ENCODE measurements at places on chromosomes 4 and X. TPM values are rescaled to one million over a fixed set of nuclear protein-coding genes. Genes with fewer than 3 reads are reported as not detected.
A peak's percentile ranks its signal among the peaks of the same experiment; 100 is the strongest.

Gene NR0B1
- polyA plus RNA-seq: 0.03 TPM

Gene NHSL2
- polyA plus RNA-seq: 2.0 TPM

Gene RBMX
- polyA plus RNA-seq: 101 TPM

Gene TMPRSS11D
- polyA plus RNA-seq: 0.04 TPM

Gene MTTP
- polyA plus RNA-seq: 0.10 TPM

Gene SPANXC
- polyA plus RNA-seq: not detected

Gene ADH4
- 0.16 TPM for polyA plus RNA-seq

Gene TDO2
- 5.6 TPM for polyA plus RNA-seq

DNA sequence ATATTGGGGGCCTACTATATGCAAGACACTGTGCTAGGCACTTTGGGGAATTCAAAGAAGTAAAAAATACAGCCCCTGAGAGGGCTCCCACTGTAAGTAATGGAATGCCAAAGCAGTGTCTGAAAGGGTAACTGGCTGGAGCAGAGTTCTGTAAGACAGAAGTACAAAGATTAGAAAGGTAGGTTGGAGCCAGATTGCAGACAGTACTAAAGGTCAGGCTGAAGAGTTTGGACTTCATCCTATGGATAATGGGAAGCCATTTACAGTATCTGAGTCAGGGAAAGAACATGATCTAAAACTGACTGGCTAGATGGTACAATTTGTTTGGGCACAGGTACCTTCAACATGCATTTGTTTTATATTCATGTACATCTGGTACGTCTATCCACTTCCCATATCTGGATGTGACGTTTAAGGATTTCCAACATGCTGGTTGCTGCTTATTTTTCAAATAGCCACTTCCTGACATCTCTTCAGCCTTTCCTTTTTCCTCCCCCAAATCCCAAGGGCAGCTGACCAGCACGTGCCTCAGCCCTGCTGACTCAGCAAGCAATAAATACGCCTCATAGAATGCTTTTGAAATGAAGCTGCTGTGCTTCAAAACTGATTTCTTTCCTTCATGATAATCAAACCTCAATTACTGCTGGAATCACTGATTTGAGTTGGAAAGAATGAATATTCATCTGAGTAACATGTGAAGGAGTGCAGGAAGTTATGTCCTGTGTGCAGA, 9.5 kb downstream of the ENOX2 start:
- H3K4me3 ChIP-seq: no peak overlapping the region
- no peaks in the 10 kb centered on the region for H3K36me3 ChIP-seq
- peaks cover 47% of the 10 kb centered on the region for H3K27me3 ChIP-seq
- H3K27ac ChIP-seq: no peak overlapping the region

GRCh38 chrX:151359931-151360871, 36.8 kb upstream of the VMA21 start:
- no peak for DNase-seq
- no peak overlapping the region for H3K27ac ChIP-seq
- no peaks in the 10 kb centered on the region for H3K36me3 ChIP-seq

- no peak overlapping the region for H3K27ac ChIP-seq
- H3K4me3 ChIP-seq: no peak overlapping the region
- no peaks in the 10 kb centered on the region for H3K4me1 ChIP-seq
- H3K36me3 ChIP-seq: no peaks in the 10 kb centered on the region
Measured at GRCh38 chrX:20595928-20596575, 329.3 kb upstream of the RPS6KA3 start.

DNA sequence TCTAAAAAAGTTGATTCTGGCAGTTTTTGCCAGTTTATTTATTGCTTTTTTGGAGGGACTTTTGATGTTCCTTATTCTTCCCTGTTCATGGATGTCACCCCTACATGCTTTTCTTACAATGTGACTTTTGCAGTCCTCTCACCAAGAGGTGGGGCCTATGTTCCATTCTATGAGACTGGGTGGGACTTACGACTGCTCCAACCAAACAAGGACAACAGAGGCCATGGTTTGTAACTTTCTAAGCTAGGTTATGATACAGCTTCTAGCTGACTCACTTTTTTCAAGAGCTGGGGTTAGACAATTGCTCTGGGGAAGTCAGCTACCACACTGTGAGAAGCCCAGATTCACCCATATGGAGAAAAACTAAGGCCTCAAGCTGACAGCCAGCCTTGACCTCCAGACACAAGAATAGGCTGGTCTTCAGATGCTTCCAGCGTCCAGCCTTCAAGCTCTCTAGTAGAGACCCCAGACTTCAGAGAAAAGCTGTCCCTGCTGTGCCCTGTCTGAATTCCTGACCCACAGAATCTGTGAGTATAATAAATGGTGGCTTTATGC, 39.5 kb downstream of the ENOPH1 start:
- no peak overlapping the region for H3K27ac ChIP-seq
- no peaks in the 10 kb centered on the region for H3K27me3 ChIP-seq
- peak; percentile 51 for DNase-seq
- no peaks in the 10 kb centered on the region for H3K36me3 ChIP-seq

DNA sequence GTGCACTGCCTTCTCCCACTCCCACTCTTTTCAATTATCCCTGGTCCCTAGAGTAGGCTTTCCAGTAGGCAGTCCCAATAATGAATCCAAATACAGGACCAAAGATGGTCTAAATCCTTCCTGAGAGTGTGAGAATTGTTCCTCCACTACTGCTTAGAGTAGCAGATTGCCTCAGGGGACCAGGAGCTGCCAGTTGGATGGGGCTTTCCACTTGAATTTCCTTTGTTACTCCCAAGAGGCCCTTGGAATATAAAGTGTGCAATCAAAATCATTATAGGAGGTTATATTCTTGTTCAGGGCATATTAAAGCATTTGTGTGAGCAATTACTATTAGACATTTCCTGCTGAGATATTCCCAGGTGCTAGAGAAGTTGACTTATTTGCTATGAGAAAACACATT, 156.6 kb upstream of the TLL1 start:
- DNase-seq: no peak
- H3K4me3 ChIP-seq: no peak overlapping the region
- no peaks in the 10 kb centered on the region for H3K36me3 ChIP-seq
- no peak overlapping the region for H3K27ac ChIP-seq
- no peaks in the 10 kb centered on the region for H3K4me1 ChIP-seq

DNA sequence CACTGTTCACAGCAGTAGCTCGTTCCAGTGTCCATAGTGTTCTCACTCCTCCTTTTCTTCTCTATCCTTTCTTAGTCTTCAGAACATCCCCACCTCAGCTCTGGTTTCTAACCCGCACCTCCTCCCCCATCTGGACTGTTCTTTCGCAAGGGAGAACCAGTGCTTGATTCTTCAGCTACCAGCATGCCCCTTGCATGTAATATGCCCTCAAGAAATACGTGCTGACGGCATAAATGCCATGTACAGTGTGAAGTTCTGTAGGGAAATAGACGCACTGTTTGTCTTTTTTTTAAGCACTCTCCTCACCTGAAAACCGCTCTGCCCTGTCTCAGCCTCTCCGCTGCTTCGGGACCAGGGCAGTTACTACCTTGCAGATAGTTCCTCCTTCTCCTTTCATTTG, 5.3 kb downstream of the CLDN22 start:
- peaks cover 18% of the 10 kb centered on the region for H3K36me3 ChIP-seq
- no peaks in the 10 kb centered on the region for H3K4me1 ChIP-seq
- H3K4me3 ChIP-seq: no peak overlapping the region
- no peak overlapping the region for H3K27ac ChIP-seq
- no peak for DNase-seq

GRCh38 chrX:118948270-118948669, 26.1 kb upstream of the LONRF3 start:
- H3K4me3 ChIP-seq: no peak overlapping the region
- no peaks in the 10 kb centered on the region for H3K27me3 ChIP-seq
- DNase-seq: no peak
- no peak overlapping the region for H3K27ac ChIP-seq
- H3K36me3 ChIP-seq: no peaks in the 10 kb centered on the region

DNA sequence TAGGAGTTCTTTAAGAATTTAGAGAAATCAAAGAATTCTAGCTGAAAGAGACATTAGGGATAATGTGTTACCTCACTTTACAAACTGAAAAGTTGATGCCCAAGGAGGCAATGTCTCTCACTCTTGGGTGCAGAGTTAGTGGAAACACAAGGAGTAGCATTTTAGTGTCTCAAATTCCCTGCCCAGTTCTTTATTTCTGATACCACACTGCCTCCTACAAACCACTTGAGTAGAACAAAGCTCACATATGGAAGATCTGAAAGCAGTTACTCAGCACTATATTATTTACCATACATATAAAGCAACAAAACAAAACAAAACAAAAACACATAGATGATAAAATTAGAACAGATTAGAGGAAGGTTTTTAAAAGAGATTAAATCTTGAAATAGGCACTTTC, 124.2 kb downstream of the REELD1 start:
- peaks cover 15% of the 10 kb centered on the region for H3K4me1 ChIP-seq
- no peak overlapping the region for H3K4me3 ChIP-seq
- no peak overlapping the region for H3K27ac ChIP-seq
- H3K27me3 ChIP-seq: no peaks in the 10 kb centered on the region

DNA sequence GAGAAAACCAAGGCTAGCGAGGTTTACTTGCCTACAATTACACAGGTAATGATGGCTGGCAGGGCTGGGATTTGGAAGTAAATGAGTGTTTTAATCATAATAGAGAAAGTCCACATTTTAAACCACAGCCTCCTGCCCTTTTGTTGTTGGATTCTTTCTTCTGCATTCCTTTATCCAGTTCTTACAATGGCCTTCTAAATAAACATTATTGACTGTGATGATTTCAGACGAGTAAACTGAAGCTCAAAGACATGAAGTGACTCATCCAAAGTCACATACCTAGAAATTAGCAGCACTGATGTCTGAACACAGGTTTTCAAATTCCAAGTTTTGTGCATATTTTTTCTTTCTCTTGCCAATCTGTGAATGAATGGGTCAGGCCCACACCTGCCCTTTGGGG, 51.2 kb upstream of the C1QTNF7 start:
- no peaks in the 10 kb centered on the region for H3K27me3 ChIP-seq
- DNase-seq: no peak
- no peak overlapping the region for H3K4me3 ChIP-seq
- H3K27ac ChIP-seq: no peak overlapping the region
- H3K36me3 ChIP-seq: no peaks in the 10 kb centered on the region

- DNase-seq: no peak
- H3K4me1 ChIP-seq: no peaks in the 10 kb centered on the region
- no peaks in the 10 kb centered on the region for H3K36me3 ChIP-seq
Measured at GRCh38 chrX:119410854-119411253, 11.7 kb downstream of the SLC25A43 start.

- no peaks in the 10 kb centered on the region for H3K27me3 ChIP-seq
- peak; percentile 18 for DNase-seq
- no peak overlapping the region for H3K27ac ChIP-seq
- no peak overlapping the region for H3K4me3 ChIP-seq
Measured at GRCh38 chr4:58453956-58454355, 1343.8 kb upstream of the IGFBP7 start.
